Activated B cell treated with CpG ODN at 0.5 μM for 24 hours (primary cell): ENCODE measurements at places on chromosomes 7 and 10.

DNA sequence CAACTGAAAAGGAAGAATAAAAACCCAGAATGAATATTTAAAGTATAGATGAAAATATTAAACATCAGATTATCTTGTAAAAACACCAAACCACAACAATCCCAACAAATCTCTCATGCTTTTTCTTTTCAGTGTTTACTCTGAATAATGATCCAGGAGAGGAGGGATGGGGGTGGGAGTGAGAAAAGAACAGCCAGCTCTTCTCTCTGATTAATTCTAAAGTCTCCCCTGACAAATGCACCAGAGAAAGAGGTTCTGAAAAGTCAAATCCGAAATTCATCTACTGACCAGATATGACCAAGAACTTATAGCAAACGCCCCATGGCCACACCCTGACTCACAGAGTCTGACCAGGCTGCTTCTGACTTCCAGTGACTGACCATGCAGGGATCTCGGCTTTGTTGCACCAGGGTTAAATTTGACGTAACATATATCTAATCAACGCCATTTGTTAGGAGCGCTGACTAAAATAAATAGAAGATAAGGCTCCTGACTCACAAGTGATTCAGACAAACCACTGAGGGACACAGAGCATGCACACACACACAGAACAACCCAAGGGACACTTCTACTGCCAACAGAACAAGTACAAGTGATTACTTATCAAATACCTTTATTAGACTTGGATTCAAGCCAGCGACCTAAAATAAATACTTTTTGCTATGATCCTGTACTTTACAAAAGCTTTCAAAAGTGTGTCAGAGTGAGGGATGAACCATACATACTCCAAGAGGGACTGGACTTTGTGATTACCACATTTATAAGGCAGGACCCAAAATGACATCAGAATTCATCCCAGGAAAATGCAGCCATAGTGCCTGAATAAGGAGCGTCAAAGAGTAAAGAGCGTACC lies 9.3 kb upstream of the SPOCK2 start:
- H3K36me3 ChIP-seq: peaks cover 69% of the 10 kb centered on the region
- no peak for DNase-seq
- no peak overlapping the region for H3K27ac ChIP-seq
- H3K27me3 ChIP-seq: no peaks in the 10 kb centered on the region

DNA sequence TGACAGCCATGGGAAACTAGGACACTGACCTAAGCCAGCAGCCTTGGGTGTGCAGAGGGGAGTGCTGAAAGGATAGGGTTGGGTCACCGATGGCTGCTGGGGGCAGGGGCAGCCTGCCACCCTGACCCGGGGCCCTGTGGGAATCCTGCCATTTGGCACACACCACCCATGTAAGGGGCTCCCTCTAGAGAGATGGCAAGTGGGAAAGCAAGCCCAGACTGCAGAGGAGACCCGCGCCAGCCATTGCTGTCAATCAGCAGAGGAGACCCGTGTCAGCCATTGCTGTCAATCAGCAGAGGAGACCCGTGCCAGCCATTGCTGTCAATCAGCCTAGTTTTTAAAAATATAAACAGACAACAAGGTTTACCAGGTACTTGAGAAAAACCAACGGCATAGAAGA lies 27.4 kb upstream of the PRKAG2 start:
- H3K36me3 ChIP-seq: no peaks in the 10 kb centered on the region
- H3K27me3 ChIP-seq: peaks cover 35% of the 10 kb centered on the region
- H3K4me1 ChIP-seq: no peaks in the 10 kb centered on the region
- H3K4me3 ChIP-seq: no peak overlapping the region
- no peak for DNase-seq
- no peak overlapping the region for H3K27ac ChIP-seq

DNA sequence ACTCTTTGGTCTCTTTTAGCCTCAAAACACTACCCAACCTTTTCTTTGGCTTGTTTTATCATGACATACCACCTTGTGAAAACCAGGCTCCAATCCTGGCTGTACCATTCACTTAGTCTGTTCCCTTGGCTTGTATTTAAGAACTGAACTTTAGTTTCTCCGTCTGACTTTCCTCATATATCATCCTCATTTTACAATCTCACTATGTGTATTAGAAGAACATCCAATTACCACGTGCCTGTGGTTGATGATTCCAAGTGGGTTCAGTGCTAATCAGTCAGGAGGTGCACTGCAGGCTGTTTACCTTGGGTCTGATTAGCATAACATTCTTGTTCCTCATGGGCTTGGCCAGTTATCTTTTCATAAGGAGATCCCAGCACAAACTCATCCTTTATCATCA lies 144.8 kb upstream of the KLF14 start:
- no peak overlapping the region for H3K27ac ChIP-seq
- peaks cover 14% of the 10 kb centered on the region for H3K4me1 ChIP-seq
- H3K27me3 ChIP-seq: no peaks in the 10 kb centered on the region
- H3K4me3 ChIP-seq: no peak overlapping the region
- H3K36me3 ChIP-seq: peaks cover 85% of the 10 kb centered on the region
- no peak for DNase-seq

DNA sequence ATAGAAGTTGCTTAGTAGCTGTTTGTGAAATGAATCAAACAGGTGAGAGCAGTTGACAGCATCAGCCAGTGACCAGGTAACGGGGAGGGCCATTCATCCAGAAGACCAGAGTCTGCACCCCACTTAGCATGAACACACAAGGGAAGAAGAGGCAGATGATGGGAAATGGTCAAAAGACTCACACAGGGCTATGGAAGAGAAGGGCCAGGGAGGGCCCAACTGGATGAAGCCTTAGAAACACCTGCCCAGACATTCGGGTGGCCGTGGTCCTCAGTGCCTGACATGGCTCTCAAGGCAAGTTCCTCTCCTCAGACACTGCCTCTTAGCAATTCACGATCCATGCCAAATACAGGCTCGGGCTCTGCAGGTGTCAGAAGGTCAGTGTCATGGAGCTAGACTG lies 354.1 kb downstream of the TCERG1L start:
- H3K4me3 ChIP-seq: no peak overlapping the region
- no peaks in the 10 kb centered on the region for H3K4me1 ChIP-seq
- H3K36me3 ChIP-seq: no peaks in the 10 kb centered on the region
